Left lung (tissue), 14 donors: ENCODE measurements at places on chromosomes 12 and 14. TPM values are rescaled to one million over a fixed set of nuclear protein-coding genes. Genes with fewer than 3 reads are reported as not detected.

DNA sequence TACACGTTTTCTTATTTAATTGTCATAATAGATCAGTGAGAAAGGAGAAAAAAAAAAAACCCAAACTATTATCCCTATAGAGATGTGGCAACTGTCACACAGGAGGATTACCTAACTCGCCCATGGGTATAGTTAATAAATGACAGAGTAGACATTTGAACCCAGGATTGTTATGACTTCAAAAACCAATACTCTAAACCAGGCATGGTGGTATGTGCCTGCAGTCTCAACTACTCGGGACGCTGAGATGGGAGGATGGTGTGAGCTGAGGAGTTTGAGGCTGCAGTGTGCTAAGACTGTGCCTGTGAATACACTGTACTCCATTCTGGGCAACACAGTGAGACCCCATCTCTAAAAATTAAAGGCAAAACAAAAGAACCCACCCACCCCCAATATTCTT, 114.5 kb downstream of the DENND5B start:
- DNase-seq, result no peak

The IL31 gene
- not detected for total RNA-seq

The TMEM30B gene
- total RNA-seq, result 15.7 TPM

- DNase-seq, result no peak
Observed at GRCh38 chr12:108173160-108173559, 44.1 kb downstream of the WSCD2 start.

The VIPAS39 gene
- total RNA-seq, result 16.3 TPM

DNA sequence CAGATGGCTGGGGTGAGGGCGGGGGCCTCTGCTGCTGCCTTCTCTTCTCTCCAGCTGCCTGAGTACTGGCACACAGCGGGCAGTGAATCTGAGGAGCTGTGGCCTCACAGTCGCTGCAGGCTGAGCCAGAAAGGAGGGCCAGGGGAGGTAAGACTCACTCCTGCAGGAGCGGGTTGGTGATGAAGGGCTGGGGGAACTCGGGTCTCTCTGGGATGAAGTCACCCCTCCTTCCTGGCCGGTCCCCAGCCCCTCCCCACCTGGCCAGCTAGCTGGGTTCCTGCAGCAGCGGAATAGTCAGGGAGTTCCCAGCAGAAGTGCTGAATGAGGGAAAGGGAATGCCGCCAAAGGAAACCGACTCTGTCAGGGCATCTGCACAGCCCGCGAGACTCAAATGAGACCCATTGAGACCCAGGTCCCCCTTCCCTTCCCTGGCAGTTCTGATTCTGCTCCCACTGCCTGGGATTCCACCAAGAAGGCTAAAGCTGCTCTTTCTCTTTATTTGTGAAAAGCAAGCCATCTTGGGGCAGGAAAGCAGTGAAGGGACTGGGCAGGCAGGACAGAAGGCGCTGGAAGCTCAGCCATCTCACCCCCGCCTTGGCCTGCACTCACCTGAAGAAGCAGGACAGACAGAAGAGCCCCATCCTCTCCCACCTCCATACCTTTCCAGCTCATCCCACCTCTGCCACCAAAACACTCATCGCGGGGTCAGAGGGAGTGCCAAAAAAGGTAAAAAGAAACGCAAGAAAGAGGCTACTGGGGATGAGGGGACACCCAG, 5.3 kb downstream of the NGB start:
- no peak for DNase-seq

- DNase-seq, result no peak
Observed at GRCh38 chr12:11701433-11701832, 52.0 kb downstream of the ETV6 start.

GRCh38 chr12:38646146-38646545, 259.2 kb downstream of the CPNE8 start:
- no peak for DNase-seq

The CIDEB gene
- total RNA-seq, result 9.2 TPM

The BCL2L14 gene
- total RNA-seq, result 1.7 TPM

GRCh38 chr12:92961949-92962348, 32.9 kb upstream of the EEA1 start:
- no peak for DNase-seq

The PLEKHG7 gene
- total RNA-seq, result 0.23 TPM

DNA sequence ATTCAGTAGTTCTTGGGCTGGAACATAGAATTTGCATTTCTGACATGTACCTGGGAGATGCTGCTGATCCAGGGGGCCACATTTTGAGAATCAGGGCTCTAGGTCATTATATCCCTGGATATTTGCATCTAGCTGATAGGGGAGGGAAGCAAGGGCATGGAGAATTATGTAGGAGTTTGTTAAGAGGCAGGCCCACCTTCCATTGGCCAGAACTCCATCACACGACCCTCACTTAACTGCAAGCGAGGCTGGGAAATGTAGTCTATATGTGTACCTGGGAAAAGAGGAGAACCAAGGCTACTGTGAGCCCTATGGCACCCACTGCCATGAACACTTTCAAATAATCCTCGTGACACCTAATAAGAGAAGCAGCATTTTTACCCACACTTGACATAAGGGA, 657.6 kb downstream of the MED13L start:
- DNase-seq, result no peak

GRCh38 chr14:61582815-61583214, 112.5 kb upstream of the HIF1A start:
- DNase-seq, result no peak

The BLOC1S1 gene
- 123 TPM for total RNA-seq

DNA sequence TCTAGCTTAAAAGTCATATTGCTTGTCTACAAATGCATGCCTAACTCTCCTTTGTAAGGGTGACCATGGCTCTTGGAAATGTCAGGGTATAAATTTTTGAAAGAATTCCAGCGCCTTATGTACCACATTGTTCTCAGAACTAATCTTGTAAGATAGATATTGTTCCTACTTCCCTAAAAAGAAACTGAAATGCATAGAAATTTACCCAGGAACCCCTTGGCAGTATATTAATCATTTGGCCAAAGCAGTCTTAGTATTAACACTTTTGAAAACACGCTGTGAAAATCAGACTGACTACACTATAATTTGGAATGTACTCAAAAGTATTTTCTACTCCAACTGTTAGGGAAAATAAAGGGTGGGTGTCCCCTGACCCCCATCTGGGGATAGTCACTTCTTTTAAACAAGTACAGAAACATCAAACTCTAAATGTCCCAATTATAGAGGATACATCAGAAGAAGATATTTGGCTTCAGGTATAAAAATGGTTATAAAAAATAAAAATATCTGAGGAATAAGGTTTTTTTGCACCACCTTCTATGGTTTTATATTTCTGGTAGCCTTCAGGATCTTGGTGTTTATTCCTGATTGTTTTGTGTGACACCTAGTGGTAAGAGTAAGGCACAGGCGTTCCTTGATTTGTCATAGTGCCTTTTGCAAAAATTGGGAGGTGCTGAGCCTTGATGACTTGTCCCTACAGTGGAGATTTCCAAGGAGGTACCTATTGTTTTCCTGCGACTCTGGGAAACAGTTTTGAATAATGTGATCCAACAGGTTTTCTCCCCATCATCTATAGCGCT, 2.2 kb upstream of the NFKBIA start:
- DNase-seq, result peak; percentile 65

The REP15 gene
- 3.6 TPM for total RNA-seq
